ENCODE measurements at places on chromosomes 4 and X. TPM values are rescaled to one million over a fixed set of nuclear protein-coding genes. Genes with fewer than 3 reads are reported as not detected.

The LAS1L gene
- 49.5 TPM for polyA plus RNA-seq

The LRAT gene
- polyA plus RNA-seq: 0.71 TPM

The XAGE1A gene
- not detected for polyA plus RNA-seq

The TLL1 gene
- polyA plus RNA-seq: 1.5 TPM

The TNIP3 gene
- 3.0 TPM for polyA plus RNA-seq

The GLOD5 gene
- 1.2 TPM for polyA plus RNA-seq

The ALB gene
- polyA plus RNA-seq: 2.2 TPM

The FAM149A gene
- polyA plus RNA-seq: 46.8 TPM

The MAGIX gene
- polyA plus RNA-seq: 8.8 TPM

The PLXNB3 gene
- 1.8 TPM for polyA plus RNA-seq

The YTHDC1 gene
- 204 TPM for polyA plus RNA-seq

The F8 gene
- polyA plus RNA-seq: 13.3 TPM

The MAGEA1 gene
- not detected for polyA plus RNA-seq

The PNMA3 gene
- 29.4 TPM for polyA plus RNA-seq

The MUC7 gene
- 0.09 TPM for polyA plus RNA-seq

The ADGRG4 gene
- polyA plus RNA-seq: not detected

The ITGB1BP2 gene
- 2.1 TPM for polyA plus RNA-seq

The TRPC3 gene
- 1.3 TPM for polyA plus RNA-seq

The ATP10D gene
- polyA plus RNA-seq: 51.9 TPM

The CXCL3 gene
- not detected for polyA plus RNA-seq

The ADGRG2 gene
- polyA plus RNA-seq: 18.2 TPM

The FOXP3 gene
- 1.0 TPM for polyA plus RNA-seq

The DUSP21 gene
- polyA plus RNA-seq: not detected

The PRDM5 gene
- polyA plus RNA-seq: 15.4 TPM

The TEX13A gene
- polyA plus RNA-seq: not detected

The KIT gene
- polyA plus RNA-seq: 16.9 TPM

The ERCC6L gene
- 4.6 TPM for polyA plus RNA-seq

The SAGE1 gene
- polyA plus RNA-seq: not detected

The CT45A5 gene
- polyA plus RNA-seq: not detected

The BMPR1B gene
- 24.4 TPM for polyA plus RNA-seq

The NALF2 gene
- polyA plus RNA-seq: 0.55 TPM

The CXCL8 gene
- not detected for polyA plus RNA-seq

The CTAG1A gene
- polyA plus RNA-seq: not detected

Data from renal pelvis (tissue), 12 donors.